ENCODE measurements at places on chromosomes 7 and 10.

- DNase-seq, result peak; percentile 56
Observed at GRCh38 chr7:149070372-149071125, 20.0 kb downstream of the ZNF786 start.

DNA sequence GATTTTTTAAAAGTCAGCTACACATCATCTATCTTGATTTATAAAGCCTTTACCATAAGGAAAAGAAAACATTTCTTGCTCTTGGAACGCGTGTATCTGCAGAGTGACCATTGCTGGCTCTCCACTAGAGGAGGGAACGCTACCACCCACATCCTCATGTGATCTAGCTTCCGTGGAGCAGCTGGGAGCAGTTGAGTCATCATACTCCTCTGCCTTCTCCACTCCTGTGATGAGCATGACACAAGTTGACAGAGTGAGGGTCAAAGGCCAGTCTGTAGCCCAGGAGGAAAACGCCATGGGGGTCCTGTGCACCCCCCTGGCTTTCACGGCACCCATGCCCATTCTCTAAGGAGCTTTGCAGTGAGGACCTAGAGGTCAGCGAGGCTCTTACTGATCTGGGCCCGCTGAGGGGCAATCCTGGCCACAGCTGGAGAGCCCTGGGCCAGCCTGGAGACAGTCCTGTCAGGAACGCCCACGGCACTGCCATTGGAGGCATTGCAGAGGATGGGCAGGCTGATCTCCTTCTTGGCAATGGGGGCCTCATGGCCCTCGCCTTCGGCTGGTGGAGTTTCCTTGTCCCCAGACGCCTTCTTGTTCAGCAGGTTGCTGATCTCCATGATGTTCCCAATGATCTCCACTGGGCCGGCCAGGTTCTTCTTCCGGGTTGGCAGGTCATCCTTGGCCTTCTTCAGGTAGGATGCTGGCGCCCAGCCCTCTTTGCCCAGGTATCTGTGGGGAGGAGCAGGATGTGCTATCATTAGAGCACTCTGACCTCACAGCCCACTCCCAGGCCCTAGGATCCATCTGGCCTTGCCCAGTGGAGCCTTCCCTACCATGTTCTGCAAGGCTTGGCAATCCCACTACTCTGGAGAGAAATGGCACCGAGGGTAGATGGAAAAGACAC is 119.2 kb downstream of the NEURL1 start:
- DNase-seq, result no peak

GRCh38 chr10:49082766-49083165 is 32.6 kb downstream of the VSTM4 start:
- DNase-seq, result no peak

DNA sequence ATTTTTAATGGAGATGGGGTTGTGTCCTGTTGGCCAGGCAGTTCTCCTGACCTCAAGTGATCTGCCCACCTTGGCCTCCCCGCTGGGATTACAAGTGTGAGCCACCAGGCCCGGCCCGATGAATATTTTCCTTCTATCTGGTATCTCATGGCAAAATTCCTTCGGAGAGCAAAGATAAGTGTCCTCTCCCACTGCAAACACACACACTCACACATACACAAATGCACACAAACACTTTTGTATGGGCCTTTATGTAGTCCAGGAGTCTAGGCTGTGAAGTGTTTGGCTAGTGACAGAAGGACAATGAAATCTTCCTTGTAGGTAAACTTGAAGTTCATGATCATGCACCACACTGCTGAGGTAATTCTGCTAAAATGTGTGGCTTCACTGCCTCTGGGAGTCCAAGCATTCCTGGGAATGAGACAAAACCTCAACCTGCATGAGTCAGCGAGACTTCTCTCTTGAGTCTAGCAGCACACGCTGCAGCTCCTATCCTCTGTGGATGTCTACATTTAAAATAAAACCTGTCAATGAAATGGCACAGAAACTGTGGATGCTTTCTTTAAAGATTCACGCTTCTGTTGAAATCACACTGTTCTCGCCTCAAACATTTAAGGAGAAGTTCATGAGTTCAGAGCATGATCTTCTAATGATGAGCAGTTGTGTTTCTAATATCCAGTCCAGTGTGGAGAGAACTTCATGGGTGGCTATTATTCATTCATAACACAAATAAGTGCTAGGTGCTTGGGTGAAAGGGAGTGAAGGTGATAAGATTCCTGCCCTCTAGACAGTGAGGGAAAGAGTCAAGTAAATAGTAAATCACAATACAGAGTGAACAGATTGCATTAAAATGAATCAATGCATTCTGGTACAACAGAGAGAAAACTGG is 96.5 kb downstream of the NRP1 start:
- DNase-seq, result no peak

GRCh38 chr7:27068259-27068658 is 27.5 kb downstream of the HOXA1 start:
- no peak for DNase-seq

DNA sequence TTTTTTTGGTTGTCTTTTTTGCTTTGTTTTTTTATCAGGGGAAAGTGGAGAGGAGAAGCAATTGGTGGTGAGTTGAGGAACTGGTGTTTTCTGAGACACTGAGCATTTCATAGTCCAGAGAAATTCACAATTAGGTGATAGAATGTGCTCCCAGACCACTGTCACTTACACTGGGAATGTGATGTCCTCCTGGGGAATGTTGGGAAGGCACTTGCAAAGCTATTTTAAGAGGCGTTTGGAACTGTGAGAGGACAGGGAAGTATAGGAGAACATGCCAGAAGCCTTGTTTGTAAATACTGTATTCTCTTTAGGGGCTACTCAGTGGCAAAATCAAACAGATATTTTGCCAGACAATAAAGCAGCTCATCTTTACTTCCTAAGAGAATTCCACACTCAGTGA is 16.0 kb downstream of the CHRM2 start:
- DNase-seq, result no peak

DNA sequence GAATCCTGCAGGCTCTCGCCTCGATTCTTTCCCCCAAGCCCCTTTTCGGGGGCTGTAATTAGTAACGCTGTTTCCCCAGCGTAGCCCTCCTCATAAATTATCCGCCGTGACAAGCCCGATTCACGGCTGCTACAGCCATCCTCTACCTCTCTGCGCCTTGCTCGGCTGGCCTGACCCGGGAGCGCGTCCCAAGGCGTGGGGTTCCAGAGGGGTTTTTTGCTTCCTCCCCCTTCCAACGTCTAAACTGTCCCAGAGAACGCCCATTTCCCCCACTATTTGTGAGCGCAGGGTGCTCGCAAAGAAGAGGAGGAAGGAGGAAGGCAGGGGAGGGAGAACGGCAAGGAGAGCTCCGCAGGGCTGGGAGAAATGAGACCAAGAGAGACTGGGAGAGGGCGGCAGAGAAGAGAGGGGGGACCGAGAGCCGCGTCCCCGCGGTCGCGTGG is 880 bp downstream of the HOXA5 start:
- no peak for DNase-seq

- DNase-seq, result no peak
Observed at GRCh38 chr10:110203500-110204455, 3.6 kb upstream of the MXI1 start.

DNA sequence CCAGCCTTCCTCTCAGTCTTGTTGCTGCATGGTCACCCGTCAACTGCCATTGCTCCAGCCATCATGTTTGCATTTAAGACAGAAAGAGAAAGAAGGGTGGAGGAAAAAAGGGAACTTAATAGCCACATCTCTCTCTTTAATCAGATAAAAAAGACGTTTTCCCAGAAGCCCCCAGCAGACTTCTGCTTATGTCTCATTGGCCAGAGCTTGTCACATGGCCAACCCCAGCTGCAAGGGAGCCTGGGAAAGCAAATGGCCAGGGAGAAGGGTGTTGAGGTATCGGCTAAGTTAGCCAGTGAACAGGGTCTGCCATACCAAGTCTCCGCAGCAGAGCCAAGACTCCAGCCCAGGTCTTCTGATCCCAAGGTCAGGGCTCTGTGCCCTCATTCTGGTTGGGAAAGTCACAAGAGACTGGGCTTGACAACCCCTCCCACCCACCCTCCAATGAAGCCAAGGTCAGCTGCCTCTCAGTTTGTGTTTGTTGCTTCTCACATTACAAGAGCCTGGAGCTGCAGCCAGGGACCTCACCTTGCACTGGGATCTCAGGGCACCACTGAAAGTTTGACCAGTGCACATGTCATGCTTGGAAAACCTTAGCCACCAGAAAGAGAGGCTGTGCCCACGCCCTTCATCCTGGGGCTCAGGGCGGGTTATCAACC is 80.3 kb upstream of the LYZL2 start:
- no peak for DNase-seq

GRCh38 chr7:39062811-39063210 is 85.1 kb downstream of the POU6F2 start:
- no peak for DNase-seq

DNA sequence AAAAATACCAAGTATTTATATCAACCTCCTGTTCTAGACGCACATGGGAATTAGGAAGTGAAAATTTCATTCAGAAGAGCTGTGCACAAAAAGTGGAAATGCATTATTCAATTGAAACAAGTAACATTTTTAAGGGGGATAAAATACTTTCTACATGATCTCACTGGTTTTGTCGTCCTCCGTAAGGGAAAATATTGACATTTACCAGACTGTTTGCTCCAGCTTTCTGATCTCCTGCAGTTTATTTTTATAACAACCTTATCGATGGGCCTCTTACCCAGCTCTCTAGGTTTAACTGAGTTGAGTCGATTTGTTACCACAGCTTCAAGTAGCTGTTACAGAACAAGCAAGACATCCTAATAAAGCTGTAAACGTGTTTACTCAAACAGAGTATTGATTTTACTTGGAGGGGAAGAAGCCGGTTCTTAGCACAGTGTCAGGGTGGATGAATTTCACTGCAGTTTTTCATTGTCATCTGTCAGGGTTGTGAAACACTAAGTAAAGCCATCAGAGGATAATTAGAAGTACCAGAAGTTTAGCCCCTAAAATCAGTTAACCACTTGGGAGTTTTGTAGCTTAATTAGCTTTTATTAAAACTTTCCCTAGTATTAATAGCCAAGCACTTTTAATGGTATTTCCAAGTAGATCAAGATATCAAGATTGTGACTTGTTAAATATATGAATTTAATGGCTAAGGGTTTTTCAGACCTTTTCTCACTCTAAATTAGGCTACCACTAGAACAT is 142.6 kb upstream of the KAT6B start:
- no peak for DNase-seq

- no peak for DNase-seq
Observed at GRCh38 chr7:151024435-151025056, at the start of gene ATG9B. Gene ATG9B (minus strand): TSS chr7:151024494. CDS start chr7:151024423, 71 bp downstream.

DNA sequence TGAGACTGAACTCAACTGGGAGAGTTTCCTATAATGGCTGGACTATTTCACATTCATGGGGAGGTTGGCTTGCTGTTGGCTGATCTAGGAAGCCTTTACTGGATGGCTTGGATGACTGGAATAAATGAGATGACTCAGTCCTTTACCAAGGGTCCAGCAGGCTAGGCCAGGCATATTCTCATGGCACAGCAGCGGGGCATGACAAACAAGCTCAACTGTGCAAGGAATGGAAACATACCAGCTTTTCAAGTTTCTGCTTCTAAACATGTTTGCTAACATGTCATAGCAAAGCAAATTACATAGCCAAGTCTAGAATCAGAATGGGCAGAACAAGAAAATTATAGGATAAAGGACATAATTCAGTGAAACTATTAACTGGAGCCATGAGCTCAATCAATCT is 46.8 kb upstream of the CRTAC1 start:
- DNase-seq, result no peak

DNA sequence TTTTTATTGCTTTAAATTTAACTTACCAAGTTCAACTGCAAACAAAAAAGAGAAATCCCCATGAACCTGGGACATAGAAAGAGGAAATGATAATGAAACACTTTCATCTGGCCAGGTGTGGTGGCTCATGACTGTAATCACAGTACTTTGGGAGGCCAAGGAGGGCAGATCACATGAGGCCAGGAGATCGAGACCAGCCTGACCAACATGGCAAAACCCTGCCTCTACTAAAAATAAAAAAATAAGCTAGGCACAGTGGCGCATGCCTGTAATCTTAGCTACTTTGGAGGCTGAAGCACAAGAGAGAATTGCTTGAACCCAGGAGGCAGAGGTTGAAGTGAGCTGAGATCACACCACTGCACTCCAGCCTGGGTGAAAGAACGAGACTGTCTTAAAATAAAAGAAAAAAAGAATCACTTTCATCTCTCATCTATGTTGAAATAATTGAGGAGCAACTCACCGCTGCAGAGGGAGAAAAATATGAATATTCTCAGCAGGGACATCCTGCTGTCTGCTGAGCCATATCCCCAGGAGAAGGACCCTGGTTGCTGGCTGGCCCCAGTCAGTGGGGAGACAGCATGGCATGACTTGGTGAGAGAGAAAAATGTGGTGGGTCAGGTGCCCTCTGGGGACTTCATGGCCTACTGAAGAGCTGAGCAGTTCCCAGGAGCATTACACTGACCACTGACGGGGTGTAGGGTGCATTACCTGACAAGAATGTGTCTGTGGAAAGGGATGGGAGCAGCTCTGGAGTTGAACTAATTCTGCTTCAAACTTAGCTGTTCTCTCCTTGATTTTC is 22.8 kb upstream of the TARP start:
- no peak for DNase-seq

DNA sequence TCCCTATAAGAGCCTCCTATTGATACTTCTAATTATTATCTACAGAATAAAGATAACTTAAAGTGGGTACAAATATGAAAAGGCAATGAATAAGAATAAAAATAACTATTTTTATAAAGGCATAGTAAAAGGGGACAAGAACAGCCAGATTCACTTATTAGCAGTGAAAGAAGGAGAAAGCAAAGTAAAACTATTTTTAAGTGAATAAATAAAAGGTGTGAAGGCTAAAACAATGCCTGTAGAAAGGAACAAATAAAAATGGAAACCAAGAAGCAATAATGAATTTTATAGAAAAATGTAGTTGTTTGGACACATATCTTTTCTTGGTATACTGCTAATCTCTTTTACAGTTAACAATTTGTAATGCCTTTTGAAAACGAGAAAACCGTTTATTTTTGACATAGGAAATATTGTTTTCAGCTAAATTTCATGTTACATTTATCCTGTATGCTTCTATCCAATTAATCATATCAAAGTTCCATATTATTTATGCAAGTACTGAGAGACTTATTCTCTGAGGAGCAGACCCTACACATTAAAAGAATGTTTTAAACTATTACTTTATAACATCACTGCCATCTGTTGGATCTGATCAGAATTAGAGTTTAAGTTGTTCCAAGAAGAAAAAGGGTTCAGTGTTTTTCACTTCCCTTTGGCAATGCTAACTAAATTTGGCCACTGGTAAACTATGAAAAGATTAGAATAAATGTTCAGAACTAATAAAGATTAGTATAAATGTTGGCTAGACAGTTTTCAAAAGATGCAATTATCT is 59.1 kb downstream of the ARMC3 start:
- DNase-seq, result no peak
